SIG-M5 (cell line): ENCODE measurements at places on chromosomes 16 and 17.

DNA sequence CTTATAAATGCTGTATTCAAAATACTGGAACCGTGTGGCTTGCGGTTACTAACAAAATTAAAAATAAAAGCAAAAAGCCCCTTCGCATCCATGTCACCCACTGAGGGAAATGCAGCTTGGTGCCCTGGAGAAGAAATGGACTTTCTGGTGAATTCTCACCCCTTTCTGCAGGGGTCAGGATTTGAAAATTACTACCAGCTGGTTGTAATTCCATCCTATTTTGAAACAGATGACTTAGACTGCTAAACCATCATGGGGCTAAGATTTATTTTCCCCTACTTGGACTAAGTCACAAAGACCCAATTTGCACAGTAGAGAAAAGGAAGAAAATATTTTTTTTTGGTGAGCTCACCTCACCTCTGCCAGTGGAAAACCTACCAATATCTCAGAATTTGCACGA, 111.4 kb upstream of the MYOCD start:
- DNase-seq = no peak

DNA sequence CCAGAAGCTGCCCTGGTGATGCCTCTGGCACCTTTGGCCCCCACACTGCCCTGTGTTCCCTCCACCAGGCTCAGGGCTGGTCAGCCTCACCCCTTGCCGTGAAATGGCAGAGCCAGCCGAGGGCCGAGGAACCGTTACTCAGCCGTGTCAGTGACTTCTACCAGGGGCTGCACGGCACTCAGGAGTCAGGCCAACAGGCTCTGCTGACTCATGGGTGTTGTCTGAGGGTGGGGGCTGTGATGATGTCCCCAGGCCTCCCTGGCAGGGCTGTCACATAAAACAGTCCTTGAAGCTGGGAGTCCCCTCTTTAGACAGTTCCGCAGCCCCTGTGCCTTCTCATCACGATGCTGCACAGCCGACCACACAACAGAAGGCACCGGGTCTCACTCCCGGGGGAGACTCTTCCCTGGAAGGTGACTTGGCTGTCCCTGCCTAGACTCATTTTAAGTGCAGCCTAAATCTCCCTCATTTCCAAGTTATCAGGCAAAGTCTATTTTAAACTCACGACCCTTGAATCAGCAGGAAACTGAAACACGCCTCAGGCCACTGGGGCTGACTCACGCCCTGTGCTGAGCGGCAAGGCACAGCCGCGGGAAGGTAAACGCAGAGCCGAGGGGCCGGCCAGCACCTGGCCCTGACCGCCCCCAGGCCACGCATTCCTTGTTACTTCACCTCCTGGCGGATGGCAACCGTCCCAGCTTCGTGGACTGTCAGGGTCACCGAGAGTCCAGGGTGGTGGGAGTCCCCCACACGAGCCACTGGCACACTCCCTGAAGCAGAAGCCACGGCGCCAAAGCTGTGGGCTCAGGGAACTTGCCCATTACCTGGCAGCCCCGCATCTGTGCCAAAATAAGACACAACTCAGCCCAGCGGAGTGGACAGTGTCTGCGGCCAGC, 102.6 kb downstream of the ZNF778 start:
- DNase-seq = no peak

- no peak for DNase-seq
Observed at GRCh38 chr16:51055434-51055833, 95.6 kb downstream of the SALL1 start.

DNA sequence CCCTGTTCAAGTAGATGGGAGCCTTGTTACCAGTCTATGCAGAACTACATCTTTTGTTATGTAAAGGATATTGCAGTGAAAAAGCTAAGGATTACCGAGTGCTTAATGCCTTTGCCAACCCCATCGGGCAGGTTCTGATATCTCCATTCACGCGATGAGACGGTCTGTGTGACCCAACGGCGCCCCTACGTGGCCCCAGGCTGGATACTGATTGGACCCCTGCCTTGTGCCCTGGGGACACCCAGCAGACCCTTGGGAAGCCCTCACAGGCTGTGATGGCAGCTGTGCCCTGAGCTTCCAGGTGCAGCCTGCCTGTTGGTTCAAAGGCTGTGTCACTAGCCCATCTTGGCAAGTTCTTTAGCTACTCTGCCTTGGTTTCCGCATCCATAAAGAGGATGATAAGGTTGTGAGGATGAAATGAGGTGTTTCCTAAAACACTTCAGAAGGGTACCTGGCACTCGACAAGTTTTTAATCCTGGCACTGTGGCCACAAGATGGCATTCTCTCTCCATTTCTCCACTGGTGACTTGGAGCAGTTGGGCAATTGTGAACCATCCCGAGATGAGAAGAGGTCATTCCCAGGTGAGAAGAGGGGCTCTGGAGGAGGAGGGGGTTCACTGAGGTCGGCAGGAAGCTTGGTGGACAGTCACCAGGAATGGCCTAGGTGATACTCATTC, 33.6 kb downstream of the HAPSTR1 start:
- no peak for DNase-seq

- no peak for DNase-seq
Observed at GRCh38 chr17:78883533-78884131, 19.4 kb downstream of the CEP295NL start.

DNA sequence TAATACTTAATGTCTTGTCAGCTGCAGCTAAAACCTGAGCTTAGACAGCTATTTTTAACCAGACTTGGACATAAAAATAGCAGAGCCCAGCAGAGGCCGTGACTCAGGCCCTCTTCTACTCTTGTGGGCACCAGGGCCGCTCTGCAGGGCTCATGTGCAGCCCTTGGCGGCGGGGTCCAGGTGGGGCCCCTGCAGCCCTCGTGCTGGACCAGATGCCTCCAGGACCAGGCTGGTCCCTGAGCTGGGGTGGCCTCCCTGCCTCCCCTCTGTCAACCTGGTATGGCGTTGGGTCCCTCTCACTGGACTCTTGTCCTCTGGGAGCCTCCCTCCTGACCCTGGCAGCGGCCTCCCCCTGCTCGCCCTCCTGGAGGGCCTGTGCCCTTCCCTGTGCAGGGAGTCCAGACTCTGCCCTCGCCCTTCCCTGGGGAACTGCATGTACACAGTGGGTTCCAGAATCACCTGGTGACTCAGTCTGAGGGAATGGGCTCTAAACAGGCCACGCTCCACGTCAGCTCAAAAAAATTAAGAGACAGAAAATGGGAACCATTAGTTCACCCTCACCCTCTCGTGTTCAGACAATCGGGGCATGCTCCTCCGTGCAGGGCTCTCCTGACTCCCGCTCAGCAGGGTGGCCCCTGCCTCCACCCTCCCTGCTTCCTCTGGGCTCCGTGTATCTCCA, 9.7 kb downstream of the CDK5R1 start:
- no peak for DNase-seq

DNA sequence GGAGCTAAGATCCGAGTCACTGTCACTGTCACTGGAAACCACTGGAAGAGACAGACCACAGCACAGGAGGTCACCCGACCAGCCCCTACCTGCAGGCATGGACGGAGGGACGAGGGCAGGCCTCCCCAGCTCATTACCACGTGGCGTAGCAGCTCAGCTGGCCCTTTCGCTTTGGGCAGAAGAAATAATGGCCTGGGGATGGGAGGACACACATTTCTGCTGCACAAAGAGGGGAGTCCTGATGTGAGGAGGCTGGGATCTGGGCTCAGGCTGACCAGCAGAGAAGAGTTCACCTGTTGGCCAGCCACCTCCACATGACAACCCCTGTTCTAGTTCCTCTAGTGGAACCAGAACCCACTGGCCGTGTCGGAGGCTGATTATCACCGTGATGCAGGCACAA, 38.2 kb upstream of the DOC2B start:
- no peak for DNase-seq

DNA sequence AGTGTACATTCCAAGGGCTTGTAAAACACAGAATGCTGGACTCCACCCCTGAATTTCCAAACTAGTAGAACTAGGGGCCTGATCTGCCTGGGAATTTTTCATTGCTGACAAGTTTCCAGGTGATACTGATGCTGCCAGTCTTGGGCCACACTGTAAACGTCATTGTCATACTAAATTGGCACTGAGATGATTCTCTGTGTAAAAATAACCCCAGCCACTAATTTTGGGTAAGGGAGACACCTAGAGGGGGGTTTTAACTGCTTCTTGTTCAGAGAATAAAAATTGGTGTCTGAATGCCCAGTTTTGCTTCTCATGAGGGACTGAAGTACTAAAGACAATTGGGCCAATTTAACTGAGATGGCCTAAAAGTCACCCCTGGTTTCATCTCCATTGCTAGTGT, 5.0 kb upstream of the CDH13 start:
- DNase-seq = no peak

- no peak for DNase-seq
Observed at GRCh38 chr16:14522671-14523070, 107.4 kb downstream of the PARN start.

- no peak for DNase-seq
Observed at GRCh38 chr16:72992142-72992601, 55.8 kb downstream of the ZFHX3 start.

DNA sequence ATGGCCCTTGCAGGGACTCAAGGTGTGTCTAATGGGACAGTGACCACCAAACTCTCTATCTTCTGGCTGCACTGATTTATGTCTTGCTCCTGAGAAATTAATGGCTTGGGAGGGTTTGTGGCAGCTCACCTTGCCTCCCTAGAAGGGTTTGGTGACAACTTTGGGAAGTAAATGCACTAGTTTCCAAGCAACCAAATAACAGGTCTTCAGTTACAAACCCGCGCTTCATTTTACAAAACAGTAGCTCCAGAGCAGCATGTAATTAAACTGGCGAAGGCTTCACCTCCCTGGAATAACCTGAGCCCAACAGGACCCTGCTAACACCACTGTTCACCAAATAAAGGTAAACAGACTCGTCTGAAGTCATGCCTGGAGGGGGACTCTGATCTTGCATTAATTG, 318.3 kb downstream of the SLC39A11 start:
- no peak for DNase-seq

DNA sequence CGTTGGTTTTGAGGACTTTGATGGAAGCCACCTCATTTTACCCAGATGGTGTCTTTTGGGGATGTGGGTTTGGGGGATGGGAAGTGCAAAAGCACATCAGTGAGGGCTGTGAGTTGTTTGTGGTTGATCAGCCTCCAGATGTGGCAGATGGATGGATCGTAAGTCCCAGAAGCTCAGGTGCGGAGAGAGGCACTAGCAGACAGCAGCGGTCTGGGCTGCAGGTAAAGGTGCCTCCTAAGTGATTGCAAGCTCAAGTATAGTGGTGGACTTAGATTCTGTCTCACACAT, 18.0 kb downstream of the HS3ST3B1 start:
- DNase-seq = no peak

DNA sequence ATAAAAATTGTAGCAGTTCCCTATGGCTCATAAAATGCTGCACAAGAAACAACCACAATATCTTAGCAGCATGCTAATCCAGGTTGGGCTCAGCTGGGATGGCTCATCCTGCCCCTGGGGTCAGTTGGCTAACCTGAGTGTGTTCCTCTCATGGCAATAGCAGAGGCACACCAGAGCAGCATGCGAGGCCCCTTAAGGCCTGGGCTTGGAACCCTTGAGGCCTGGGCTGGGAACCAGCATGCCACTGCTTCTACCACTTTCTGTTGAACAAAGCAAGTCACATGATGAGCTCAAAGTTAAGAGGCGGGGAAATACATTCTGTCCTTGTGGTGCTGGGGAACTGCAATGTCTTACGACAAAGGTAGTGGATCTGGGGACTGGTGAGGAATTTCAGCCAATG, 154.4 kb upstream of the FOXF1 start:
- DNase-seq = no peak

DNA sequence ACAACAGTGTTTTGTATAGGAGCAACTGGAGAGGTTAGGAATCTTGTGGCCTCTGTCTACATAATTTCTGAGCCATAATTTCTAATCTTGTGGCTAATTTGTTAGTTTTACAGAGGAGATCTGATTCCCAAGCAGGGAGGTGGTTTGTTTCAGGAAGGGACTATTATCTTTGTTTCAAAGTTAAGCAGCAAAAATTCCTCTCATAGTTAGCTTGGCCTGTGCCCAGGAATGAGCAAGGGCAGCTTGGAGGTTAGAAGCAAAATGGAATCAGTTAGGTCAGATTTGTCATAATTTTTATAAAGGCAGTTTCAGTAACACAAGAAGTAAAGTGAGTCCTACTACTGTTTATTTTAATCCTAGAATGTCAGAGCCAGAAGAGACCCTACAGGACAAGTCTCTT, 2.0 kb upstream of the RDM1 start:
- DNase-seq = no peak

DNA sequence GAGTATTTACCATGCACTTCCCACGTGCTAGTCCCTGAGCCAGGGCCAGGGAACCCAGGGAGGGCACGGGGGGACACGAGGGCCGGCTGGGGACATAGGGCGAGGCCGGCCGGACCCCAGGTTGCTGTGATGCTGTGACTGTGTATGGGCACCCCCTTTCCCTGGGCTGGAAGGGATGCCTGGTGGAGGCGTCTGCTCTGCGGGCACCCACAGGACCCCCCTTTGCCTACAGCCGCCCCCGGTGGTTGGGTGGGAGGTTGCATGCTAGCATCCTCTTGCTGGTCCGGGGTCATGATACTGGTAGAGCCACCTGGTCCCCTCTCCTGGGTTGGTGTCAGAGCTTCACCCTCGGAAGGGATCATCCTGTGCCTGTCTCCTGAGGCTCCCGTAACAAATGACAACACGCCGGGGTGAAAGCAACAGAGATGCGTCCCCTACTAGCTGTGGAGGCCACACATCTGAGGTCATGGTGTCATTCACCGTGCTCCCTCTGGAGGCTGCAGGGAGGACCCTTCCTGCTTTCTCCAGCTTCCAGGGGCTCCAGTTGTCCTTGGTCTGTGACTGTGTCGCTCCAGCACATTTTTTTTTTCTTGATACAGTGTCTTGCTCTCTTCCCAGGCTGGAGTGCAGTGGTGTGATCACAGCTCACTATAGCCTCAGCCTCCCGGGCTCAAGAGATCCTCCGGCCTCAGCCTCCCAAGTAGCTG, 3.1 kb upstream of the CIAO3 start:
- no peak for DNase-seq
